ENCODE measurements at places on chromosomes 7 and 10. TPM values are rescaled to one million over a fixed set of nuclear protein-coding genes. Genes with fewer than 3 reads are reported as not detected.

Gene CDC123
- 80.8 TPM for total RNA-seq

Gene ATP5F1C
- total RNA-seq = 193 TPM

- DNase-seq = no peak
Observed at GRCh38 chr7:131170440-131171271, 157.0 kb upstream of the MKLN1 start.

GRCh38 chr10:48287417-48288391 lies 13.2 kb upstream of the FRMPD2 start:
- no peak for DNase-seq

DNA sequence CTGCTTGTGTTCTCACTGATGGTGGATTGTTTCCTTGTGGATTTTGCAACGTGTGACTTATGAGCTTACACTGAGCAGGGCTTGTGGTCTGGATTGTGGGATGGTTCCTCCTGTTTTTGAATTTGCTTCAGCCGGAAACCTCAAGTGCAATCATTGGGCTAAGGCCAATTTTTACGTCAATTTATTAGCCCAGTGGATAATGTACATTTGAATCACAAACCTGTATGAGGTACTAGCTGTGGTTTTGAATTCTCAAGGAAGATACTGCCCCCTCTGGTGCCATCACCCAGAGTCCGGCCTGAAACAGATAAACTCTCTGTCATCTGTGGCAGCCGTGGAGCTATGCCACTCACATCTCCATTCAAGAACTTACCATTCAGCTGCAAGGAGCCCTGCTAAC lies 7.3 kb upstream of the ZNF777 start:
- DNase-seq = no peak

Gene MSMB
- total RNA-seq = not detected

DNA sequence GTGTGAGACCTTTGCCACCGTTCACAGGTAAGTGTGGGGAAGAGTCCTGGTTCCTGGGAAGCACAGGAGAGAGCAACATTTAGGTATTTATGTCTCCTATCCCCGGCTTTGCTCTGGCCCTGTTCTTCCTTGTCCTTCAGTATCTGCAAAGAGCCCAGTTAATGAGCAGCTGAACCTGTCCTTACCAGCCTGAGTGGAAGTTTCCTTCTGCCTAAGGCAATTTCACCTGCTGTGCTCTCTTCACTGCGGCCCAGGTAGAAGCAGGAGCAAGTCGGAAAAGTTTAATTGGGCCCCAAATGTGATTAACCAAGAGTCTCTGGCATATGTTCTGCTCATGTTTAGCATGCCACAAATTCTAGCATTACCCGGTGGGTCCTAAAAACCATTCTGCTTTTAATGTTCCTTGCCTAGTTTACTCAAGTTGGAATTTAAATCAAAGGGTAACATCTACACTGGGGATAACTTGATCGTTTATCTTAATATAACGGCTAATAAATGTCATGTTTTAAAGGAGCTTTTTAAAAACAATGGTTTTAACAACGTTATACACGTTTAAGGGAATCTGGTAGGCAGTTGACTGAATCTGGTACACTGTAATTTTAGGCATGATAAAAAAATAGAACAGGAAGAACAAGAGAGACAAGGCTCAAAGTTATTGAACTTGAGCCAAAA lies 817.1 kb downstream of the TYW1 start:
- DNase-seq = no peak

Gene ERVW-1
- total RNA-seq = not detected

GRCh38 chr10:35644050-35644950 lies 2.2 kb upstream of the FZD8 start:
- peak; percentile 13 for DNase-seq

Gene TEX36
- not detected for total RNA-seq

Gene GIMAP5
- total RNA-seq = 2.6 TPM

DNA sequence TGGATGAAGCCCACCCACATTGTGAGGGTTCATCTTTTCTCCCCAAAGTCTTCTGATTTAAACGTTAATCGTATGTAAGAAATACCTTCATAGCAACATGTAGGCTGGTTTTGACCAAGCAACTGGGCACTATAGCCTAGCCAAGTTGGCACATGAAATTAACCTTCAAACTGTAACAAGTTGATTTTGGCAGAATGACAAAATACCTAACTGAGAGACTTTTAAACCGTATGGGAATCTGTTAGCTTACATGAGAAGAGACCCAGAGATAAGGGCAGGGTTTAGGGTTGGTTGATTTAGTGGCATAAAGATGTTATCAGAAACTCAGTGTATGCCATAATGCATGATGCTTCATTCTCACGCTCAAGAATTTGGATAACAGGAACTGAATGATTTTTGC lies 69.5 kb downstream of the CDK13 start:
- DNase-seq = no peak

DNA sequence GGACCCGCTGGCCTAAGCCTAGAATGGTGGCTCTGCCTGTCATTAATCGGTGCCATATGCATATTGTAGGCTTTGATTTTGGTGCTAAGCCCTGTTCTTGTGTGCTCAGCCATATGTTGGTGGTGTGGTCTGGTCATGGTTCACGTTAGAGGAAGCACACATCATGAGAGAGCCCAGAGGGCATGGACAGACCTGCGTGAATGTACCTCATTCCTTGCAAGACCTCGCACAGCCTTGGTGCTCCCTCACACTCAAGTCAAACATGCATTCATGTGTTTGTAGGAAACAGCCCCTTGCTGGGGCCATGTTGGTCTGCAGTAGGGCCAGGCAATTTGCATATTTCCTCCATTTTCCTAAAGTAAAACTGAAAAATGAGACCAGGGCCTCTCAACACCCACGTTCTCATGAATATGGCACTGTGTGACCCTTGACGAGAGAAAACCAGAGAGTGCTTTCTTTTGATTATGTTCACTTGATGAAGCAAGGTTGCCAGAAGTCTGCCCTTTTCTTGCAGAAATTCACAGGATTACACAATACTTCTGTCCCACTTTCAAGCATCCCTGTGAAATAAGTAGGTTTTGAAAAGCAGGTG lies 268.7 kb downstream of the CELF2 start:
- no peak for DNase-seq

DNA sequence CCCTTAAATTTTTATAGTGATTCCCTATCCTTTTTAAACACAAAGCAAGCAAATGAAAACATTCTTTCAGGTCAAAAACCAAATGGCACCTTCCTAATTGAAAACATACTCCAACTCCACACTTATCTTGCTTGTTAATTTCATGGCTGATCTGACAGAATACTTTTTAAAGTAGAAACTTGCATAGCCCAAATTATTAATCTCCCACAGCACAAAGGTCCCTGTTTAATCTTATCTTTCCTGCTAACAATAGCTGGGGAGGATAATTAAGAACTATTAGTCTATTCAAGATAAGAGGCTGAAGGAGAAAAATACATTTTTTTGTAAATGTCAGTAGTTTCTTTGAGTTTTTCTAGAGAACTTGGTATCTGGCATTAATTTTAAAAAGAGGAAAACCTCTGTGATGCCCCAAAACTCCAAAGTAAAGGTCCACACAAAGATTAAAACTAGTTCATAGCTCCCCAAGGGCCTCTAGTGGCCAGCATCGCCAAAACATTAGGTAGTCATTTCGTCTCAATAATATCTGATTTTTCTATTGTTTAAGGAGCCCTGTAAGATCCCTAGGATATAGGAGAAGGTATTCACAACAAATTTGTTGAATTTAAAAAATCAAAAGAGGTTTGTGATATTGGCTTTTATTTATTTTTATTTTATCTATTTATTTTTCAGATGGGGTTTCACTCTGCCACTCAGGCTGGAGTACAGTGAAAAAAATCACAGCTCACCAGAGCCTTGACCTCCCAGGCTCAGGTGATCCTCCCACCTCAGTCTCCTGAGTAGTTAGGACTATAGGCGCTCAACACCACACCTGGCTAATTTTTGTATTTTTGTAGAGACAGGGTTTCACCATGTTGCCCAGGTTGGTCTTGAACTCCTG lies 14.7 kb downstream of the CDNF start:
- peak; percentile 29 for DNase-seq

Gene CLCN1
- not detected for total RNA-seq

DNA sequence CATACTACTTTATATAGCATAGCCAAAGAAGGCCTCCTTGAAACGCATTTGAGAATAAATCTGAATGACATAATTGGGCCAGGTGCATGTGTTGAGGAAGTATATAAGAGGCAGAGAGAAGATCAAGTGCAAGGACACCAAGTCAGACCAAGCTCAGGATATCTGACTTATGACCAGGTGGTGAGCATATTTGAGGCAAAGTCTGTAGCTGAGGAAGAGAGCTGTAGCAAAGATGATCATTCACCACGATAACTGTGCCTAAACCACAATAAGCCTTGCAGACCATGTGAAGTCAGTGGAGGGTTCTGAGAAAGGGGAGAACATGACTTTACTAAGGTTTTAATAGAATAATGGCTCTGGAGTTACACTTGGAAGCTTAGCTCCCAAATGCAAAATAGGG lies 292.3 kb downstream of the SORCS1 start:
- DNase-seq = no peak

DNA sequence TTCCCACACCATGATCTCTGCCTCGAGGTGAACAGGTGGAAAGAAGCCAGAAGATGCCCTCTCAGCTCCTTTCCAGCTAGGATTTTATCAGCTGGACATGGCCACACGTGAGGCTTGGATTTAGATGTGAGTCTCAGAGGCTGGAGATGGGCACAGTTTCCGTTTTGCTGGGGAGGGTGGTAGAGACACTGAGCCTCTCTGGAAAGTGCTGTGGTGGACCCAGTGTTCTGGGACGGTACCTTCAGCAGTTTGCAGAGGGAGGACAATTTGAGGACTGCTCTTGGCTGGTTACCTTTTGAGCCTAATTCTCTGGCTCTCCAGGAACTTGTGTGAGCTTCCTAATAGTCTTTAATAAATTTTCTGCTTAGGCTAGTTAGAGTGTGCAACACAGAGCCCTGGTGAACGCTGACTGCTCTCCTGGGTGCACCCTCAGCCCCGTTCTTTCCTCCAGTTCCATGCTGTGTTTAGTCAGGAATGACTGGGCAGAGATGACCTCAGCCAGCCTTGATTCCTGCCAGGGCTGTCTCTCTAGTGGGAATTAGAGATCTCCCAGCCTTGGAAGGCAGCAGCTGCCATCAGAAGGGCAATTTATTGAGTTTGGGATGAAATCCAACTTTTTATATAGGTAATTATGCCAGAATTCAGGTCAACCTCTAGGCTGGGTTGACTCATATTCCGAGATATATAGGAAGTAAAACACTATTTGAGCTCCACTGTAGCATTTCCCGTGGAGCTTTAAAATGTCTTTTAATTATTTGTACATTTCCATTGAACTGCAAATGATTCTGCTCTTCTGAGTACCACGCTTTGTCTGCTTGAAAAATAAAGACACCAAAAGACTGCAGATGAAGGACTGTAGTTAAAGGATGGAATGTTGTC lies 103.9 kb downstream of the GATA3 start:
- peak; percentile 8 for DNase-seq

DNA sequence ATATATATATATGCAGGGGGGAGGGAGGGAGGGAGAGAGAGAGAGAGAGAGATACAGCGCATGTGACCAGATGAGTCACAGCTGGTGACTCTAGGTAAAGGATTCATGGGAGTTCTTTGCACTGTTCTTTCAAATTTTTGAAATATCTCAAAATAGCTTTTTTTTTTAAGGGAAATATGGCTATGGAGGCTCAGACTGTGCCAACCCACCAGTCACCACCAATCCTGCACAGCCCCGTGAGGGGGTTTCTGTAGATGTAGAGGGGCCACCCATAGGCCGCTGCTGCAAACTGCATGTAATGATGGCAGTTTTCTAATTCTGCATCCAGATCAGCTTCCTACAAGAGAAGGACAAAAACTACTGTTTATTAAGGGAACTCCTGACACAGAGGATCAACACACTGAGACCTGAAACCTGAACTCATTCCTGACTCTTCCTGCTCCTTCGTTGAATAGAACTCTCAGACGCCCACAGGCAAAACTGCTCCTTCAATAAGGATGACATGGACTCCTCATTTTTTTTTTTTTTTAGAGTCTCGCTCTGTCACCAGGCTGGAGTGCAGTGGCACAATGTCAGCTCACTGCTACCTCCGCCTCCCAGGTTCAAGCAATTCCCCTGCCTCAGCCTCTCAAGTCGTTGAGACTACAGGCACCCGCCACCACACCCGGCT lies 17.3 kb downstream of the DAGLB start:
- DNase-seq = no peak

- no peak for DNase-seq
Observed at GRCh38 chr10:110074298-110074697, 66.5 kb downstream of the ADD3 start.

GRCh38 chr7:73971704-73972341 lies 56.1 kb upstream of the ELN start:
- no peak for DNase-seq

- peak; percentile 83 for DNase-seq
Observed at GRCh38 chr7:12715372-12716133, 28.1 kb downstream of the ARL4A start.

- DNase-seq = no peak
Observed at GRCh38 chr10:49781247-49781646, 19.1 kb upstream of the OGDHL start.

Measured in transverse colon (tissue), 4 donors.